ENCODE measurements at places on chromosomes 12 and 14. TPM values are rescaled to one million over a fixed set of nuclear protein-coding genes. Genes with fewer than 3 reads are reported as not detected.

Gene BCAT1
- 391 TPM for total RNA-seq

Gene C12orf57
- total RNA-seq = 111 TPM

Gene ANKS1B
- total RNA-seq = 1.1 TPM

Gene CREBL2
- total RNA-seq = 25.0 TPM

Gene LRP1-AS
- not detected for total RNA-seq

GRCh38 chr12:68122236-68122920 is 37.2 kb downstream of the IFNG start:
- H3K36me3 ChIP-seq = no peaks in the 10 kb centered on the region
- no peak overlapping the region for H3K4me3 ChIP-seq
- no peaks in the 10 kb centered on the region for H3K27me3 ChIP-seq
- H3K4me1 ChIP-seq = no peaks in the 10 kb centered on the region
- no peak overlapping the region for H3K27ac ChIP-seq
- DNase-seq = no peak

- H3K27ac ChIP-seq = no peak overlapping the region
- no peak overlapping the region for H3K4me3 ChIP-seq
- DNase-seq = no peak
- no peaks in the 10 kb centered on the region for H3K4me1 ChIP-seq
- H3K27me3 ChIP-seq = no peaks in the 10 kb centered on the region
Measured at GRCh38 chr12:68279227-68280054, 26.0 kb upstream of the IL22 start.

DNA sequence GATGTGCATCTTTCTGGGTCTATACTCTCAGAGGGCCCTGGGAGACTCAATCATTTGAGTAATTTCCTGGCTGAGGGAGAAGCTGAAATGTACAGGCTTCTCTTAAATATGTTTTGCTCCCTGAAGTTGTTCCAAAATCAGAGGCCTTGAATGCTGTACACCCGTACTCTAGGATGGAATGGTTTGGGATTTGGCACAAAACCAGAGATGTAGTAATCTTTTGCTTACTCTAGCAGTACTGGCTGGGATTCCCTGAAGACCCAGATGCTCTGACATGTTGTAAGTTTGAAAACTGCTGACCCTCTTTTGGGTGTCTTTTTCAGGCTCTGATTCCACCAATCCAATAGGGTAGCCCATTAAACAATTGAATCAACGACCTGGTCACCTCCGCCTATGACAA is 10.4 kb downstream of the ACACB start:
- no peaks in the 10 kb centered on the region for H3K36me3 ChIP-seq
- H3K27me3 ChIP-seq = no peaks in the 10 kb centered on the region
- H3K27ac ChIP-seq = no peak overlapping the region
- no peak for DNase-seq
- no peaks in the 10 kb centered on the region for H3K4me1 ChIP-seq
- no peak overlapping the region for H3K4me3 ChIP-seq

DNA sequence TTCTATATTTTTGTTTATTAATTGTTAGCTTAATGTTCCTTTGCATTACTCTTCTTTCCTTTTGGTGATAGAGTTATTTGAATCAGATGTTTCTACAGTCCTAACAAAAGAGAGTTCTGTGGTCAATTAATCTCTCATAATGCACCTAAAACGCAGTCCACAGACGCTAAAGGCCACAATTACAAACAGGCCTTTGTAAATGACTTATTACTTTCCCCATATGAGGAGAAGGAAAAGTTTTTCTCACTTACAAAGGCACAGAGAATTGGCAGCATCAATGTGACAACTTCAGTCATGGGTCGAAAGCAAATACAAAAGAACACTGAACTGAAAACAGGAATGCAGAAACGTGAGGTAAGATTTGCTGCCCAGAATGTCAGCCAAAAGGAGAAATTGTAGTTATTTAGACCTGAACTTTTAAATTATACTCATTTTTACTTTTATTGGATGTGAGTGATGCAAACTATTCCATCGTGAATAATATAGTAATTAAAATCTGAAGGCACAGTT is 142.0 kb upstream of the SYT10 start:
- no peaks in the 10 kb centered on the region for H3K4me1 ChIP-seq
- H3K4me3 ChIP-seq = no peak overlapping the region
- H3K36me3 ChIP-seq = no peaks in the 10 kb centered on the region
- no peak overlapping the region for H3K27ac ChIP-seq

- H3K4me3 ChIP-seq = no peak overlapping the region
- no peak overlapping the region for H3K27ac ChIP-seq
- H3K4me1 ChIP-seq = no peaks in the 10 kb centered on the region
- H3K36me3 ChIP-seq = no peaks in the 10 kb centered on the region
Measured at GRCh38 chr14:72751276-72752033, 142.4 kb downstream of the DPF3 start.

- no peaks in the 10 kb centered on the region for H3K27me3 ChIP-seq
- peaks cover 2% of the 10 kb centered on the region for H3K36me3 ChIP-seq
- H3K4me3 ChIP-seq = no peak overlapping the region
- H3K27ac ChIP-seq = no peak overlapping the region
- no peak for DNase-seq
Measured at GRCh38 chr14:75714991-75715390, 53.9 kb downstream of the TTLL5 start.

DNA sequence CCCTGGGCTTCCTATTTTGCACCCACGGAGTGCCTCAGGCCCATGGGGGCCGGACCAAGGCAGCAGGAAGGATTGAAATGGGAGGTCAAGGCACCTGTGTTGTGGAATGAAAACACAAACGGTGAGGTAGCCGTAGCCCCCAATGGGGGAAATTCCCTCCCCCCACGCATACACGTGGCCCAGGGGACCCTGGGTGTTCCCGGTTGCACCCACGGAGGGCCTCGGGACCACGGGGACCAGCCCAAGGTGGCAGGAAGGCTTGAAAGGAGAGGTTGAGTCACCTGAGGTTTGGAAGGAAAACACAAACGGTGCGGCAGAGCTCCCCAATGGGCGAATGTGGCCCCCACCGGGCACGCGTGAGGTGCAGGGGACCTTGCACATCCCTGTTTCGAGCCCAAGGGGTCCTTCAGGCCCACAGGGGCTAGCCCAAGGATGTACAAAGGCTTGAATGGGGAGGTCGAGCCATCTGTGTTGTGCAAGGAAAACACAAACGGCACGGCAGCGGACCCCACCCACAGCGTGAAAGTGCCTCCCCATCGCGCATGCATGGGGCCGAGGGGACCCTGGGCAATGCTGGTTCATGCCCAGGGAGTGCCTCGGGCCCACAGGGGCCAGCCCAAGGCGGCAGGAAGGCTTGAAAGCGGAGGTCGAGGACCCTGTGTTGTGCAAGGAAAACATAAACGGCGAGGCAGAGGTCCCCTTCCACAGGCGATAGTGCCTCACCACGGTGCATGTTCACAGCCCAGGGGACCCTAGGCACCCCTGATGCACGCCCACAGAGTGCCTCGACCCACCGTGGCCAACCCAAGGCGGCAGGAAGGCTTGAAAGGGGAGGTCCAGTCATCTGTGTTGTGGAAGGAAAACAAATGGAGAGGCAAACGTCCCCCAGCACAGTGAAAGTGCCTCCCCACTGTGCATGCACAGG is 376.7 kb downstream of the ALG10 start:
- no peak overlapping the region for H3K27ac ChIP-seq
- no peaks in the 10 kb centered on the region for H3K36me3 ChIP-seq
- H3K4me1 ChIP-seq = no peaks in the 10 kb centered on the region
- H3K4me3 ChIP-seq = no peak overlapping the region

DNA sequence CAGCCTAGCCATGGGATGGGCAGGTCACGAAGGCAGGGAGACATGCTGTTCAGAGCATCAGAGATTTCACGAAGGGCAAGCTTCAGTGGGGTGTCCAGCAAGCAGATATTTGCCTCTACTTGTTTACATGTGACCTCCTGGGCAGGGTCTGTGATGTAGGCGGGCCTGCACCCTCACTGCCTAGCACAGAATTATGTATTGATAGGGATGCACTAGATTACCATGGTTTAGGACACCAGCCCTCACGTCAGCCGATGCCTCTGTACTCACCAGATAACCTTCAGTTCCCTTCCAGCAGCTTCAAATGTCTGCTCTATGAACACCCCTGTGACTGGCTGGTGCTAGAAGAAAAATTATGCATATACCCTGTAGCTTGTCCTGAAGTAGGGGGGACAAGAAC is 5.1 kb upstream of the EIF5 start:
- no peak for DNase-seq
- H3K27ac ChIP-seq = no peak overlapping the region
- no peak overlapping the region for H3K4me3 ChIP-seq
- H3K4me1 ChIP-seq = no peaks in the 10 kb centered on the region

DNA sequence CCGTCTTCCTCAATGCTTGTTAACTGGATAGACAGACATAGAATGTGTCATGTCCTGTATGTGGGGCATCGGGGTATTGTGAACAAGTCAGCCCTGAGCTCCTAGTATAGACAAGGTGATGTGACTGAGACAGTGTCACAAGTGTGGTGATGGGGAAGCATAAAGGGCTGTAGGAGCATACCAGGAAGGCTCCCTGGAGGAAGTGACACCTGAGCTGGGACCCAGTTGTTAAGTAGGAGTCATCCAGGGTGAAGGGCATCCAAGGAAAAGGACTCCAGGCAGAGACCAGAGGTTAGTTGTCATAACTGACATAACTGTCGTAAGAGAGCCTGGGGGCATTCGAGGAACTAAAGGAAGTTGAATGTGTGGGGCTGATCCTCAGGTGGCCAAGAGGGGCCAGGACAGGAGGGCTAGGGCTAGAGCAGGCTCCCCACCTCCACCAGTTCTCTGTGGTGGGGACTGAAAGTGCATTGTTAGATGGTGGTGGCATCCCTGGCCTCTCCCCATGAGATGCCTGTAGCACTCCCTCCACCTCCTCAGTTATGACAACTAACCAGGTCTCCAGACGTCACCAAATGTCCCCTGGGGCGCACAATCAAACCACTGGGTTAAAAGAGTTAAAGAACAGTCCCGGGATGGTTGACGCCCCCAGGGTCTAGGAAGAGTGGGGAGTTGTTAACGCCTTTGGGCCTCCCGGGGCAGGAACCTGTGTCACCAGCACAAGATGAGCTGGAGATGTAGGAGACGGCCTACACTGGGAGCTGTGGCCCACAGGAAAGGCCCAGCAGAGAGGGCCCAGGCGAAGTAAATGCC is 2.4 kb downstream of the FICD start:
- H3K36me3 ChIP-seq = peaks cover 1% of the 10 kb centered on the region
- no peak overlapping the region for H3K27ac ChIP-seq
